ENCODE measurements at places on chromosomes 1 and 21.

DNA sequence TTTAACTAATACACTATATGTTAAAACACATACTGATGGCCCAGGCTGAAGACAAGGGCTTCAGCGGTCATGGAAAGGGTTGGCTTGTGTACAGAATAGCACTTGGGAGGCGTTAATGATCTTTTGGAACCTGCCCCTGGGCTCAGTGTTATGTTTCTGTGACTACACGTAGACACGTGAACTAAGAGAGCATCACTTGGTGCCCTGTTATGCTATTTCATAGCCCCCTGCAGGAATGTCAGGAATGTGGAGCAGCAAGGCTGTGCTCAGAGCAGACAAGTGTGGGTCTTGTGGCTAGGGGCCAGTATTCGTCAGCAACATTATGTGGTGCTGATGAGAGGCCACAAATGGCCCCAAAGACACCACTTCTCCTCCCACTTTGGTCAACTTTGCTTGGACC lies 132.4 kb downstream of the MAP3K21 start:
- no peak for DNase-seq

DNA sequence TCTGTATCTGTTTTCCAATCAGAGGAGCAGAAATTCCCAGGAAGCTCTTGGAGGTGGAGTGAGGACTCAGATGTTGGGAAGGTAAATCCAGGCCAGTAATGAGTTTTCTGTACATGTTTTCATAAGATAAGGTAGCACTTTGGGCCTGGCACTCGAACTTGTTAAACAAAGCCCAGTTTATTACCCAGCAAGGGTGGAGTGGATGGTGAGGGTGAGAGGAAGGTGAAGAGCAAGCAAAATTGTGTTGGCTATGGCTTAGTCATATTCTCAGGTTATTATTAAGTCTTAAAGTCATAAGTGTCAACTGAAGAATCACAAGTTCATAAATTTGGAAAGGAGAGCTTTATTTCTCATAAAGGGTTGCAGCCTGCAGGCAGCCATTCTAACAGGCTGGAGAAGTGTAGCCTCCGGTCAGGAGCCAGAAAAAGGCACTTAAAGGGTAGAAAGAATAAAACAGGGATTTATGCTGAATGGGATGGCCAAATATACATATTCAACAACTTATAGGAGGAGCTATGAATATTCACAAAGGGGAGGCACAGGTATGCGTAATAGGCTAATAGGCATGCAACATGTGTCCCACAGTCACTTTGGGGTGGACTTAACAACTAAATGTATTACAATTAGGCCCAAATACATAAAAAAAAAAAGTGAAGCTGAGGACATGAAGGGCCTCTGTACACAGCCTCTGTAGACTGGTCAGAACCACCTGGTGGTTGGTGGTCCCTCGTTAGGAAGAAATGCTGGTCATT lies 523.9 kb downstream of the LMO4 start:
- DNase-seq = no peak

DNA sequence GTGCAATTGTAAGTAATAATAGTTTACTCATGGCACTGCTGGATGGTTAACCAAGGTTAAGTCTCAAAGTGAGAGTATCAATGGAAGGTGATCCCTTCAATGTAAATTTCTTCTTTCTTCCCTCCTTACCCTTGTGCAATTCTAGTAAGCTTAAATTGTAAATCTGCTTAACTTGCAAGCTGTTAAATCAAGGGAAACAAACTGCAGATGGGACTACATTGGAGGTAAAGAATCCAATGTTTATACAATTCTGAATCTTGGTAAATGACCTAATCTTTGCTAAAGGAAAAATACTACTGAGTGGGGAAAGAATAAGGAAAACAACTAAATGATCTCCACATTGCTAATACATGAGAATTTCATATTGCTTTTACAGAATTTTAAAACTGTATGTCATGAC lies 6.7 kb upstream of the CD55 start:
- DNase-seq = no peak

DNA sequence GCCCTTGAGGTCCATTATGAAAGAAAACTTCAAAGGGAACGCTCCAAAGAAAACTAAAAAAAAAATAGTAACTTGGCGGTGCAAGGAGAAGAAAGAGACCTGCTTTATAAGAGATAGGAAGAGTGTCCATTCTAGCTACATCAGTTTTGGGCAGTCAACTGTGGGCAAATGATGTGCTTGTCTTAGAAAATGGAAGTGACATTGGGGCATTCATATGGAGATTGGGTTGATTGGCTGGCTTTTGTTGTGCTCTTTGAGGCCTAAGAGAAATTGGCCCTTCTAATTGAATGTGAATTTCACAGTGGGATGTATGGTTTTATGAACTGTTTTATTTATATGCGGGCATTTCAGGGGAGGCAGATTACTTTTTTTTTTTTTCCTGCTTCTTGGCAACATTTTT lies 13.2 kb downstream of the PPP1R12B start:
- DNase-seq = no peak

GRCh38 chr21:14547834-14548513 lies 1.9 kb upstream of the SAMSN1 start:
- DNase-seq = no peak

GRCh38 chr1:167442854-167443565 lies 75.3 kb downstream of the CD247 start:
- peak; percentile 84 for DNase-seq

Measured in vagina (tissue), 2 donors.